ENCODE measurements at places on chromosomes 4 and X.

DNA sequence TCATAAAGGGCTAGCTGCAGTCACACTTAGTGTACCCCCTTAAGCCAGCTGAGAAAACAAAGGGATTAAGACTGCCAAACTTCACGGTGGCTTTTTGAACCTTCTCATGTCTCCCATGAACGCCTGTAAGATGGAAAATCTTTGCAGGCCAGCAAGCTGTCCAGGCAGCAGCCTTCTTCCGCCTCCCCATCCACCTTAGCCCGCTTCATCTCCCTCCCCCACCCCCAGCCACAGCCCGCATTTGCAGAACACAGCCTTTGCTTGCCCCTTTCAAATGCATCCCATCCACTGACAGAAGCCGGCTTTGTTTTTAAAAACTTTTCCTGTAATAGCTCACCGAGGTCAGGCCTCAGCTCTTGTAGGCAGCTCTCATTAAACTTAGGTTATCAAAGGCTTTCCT is 113.8 kb upstream of the FAM9B start:
- no peak for DNase-seq

DNA sequence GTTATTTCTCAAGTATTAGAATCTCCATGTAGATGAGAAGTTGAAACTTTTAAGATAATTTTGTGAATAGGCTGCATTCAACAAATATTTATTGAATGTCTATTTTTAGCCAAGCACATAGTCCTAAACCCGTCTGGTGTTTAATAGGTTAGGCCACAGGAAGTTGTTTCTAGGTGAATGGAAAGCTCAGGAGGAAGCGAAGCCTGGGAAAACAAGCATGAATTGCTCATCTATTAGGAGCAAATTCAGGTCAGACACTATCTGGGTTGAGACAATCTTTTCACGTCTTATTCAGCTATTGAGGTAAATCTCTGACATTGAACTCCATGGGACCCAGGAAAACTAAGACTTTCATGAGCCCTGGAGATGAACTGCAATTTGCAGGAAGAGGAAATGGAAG is 43.1 kb upstream of the FREM3 start:
- DNase-seq: no peak

DNA sequence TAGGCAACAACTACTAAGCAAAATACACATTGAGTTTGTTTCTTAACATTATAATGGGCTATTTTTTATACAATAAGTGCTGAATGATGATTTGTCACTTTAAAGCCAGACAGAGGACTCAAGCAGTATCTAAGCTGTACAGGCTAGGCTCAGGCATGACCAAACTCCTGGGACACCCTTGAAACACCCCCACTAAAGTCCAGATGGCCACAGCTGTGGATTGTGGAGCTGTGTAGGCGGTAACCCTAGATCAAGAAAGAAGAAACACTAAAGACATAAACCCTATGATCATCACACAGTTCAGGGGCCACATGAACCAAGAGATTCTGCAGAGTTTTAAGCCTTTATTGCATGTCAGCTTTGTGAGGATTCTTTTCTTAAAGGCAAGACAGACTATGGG is 25.1 kb downstream of the TAB3 start:
- DNase-seq: no peak

DNA sequence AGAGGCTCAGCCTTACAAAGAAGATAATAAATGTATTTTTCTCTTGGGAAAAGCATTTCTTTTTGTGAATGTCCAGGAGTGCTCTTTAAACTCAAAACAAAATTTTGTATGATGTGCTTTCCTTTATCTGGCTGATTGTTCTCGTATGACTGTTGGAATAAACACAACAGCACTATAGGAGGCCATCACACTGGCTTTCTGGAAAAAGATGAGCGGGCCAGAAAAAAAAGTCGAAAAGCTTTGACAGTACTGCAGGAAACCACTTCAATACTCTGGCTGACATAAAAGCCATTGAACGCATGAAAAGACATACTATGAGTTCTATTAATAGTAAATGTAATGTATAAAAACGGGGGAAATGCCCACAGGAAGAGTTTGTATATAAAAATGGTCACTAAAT is 64.7 kb upstream of the CTSO start:
- no peak for DNase-seq

GRCh38 chrX:39609941-39610340 is 487.8 kb downstream of the BCOR start:
- DNase-seq: no peak

DNA sequence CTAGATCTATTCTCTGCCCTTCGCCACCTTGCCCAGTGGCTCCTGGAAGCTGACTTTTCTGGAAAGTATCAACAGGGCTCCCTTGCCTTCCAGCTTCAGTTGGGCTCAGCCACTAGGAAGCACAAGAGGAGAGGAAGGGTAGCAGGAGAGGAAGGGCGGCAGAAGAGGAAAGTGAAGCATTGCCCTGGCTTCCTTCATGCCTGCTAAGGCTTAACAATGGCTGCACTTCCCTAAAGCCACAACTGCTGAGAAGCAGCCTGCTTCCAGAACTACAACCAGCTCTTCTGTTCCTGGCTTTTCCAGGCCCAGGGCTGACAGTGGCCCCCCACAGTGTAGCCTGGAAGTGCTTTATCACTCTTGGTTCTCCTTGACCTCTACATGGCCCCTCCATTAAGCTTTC is 29.1 kb upstream of the PGM2 start:
- DNase-seq: no peak

- no peak for DNase-seq
These were observed 225.2 kb downstream of the ADGRL3 start for GRCh38 chr4:61425315-61425714.

- no peak for DNase-seq
These were observed 30.1 kb upstream of the IQCM start for GRCh38 chr4:149845743-149846142.

DNA sequence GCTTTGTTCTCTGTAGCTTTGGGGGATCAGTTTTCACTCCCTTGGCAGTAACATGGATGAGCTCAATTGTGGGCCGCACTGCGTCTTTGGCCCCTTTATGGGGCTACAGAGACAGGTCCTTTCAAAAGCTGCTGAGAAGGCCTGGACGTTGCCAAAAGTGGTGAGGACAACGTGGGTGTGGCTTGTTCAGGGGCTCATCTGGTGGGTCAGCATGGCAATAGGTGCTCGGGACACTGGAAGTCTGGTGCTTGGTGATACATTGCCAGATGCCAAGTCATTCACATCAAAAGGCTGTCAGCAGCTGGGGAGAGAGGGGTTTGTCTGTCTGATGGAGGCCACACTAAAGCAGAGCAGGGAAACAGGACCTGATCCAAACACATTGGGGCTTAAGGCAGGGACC is 149.8 kb upstream of the EOLA2 start:
- no peak for DNase-seq

DNA sequence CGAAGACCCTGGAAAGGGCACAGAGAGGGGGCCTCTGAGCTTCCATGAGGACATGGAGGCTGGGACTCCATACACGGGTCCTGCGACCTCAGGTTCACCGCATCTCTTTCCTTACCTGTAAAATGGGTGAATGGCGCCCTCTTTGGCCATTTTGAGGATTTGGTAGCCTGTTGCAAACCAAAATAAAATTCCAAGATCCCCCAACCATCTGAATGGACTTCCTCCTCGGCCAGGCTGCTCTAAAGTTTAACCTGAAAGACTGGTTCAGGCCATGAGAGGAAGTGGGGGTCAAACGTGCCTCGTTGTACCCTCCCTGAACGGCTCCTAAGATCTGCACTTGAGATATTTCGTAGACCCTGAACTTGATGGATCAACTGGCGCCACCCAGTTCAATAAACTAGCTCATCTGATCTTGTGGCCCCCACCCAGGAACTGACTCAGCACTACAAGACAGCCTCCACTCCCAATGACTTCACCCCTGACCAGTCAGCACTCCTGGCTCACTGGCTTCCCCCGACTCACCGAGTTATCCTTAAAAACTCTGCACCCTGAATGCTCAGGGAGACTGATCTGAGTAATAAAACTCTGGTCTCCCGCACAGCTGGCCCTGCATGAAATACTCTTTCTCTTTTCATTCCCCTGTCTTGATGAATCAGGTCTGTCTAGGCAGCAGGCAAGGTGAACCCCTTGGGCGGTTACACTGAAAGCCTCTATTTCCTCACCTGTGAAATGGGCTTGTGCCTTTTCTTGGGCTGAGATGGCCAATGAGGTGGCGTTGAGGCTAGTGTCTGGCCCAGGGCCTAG is 32.9 kb upstream of the GPR78 start:
- no peak for DNase-seq

DNA sequence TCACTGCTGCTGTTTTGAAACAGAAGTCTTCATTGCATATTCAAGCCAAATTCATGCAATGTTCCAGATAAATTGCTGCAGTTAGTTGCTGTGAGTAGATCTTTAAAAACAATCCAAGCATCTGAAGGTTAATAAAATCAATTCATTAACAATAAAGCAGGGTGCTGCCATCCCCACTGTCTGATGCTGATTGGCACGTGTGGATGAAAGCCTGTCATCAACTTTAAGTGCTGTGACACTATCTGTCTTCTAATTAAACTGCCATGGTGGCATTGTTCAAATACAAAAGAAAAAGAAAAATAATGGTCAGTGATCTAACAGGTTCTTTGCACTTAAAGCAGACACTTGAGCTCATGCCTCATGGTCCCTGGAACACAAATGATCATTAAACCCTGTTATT is 63.0 kb upstream of the MND1 start:
- no peak for DNase-seq

DNA sequence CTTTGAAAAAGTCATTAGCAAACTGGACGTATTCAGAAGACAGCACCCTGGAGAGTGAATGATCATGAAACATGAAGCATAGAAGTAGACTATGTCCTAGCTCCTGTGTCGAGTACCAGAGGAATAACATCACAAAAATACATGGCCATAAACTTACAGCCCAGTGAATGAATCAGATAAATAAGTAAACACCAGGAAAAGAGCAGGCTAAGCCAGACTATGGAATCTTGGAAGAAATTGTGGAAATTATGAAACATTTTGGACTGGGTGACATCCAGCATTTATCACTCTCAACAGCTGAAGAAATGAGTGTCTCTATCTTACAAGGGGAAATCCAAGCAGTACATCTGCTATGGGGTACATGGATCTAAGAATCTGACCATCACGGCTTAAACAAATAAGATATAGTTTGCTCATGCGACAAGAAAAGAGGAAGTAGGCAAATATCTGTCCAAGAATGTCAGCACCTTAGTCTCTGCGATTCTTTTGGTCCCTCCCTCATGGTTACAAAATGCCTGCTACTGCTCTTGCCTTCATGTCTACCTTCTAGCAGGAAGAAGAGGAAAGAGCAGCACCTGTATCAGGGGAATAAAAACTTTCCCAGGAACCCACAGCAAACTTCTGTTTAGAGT is 481.5 kb downstream of the BCOR start:
- DNase-seq: no peak

DNA sequence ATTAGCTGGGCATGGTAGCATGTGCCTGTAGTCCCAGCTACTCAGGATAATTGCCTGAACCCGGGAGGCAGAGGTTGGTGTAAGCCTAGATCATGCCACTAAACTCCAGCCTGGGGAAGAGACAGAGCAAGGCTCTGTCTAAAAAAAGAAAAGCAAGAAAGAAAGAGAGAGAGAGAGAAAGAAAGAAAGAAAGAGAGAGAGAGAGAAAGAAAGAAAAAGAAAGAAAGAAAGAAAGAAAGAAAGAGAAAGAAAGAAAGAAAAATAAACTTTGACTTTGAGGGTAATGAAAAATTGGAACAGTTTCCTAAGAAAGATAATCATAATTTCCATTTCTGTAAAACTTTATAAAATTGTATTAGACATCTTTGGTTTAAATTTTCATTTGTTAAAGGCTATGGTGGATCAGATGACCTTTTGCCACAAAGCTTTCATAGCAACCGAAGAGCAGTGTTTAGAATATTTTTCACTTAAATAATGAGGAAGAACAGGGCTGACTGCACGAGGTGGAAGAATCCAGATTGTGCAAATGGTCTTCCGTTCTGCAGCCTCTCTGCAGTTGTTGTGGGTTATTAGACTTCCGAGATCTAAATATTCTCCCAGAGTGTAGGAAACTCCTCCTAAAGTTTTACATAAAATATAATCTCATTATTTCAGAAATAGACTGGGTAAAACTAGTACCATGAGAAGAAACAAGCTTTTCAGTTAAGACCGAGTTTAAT is 55.9 kb downstream of the RBM47 start:
- DNase-seq: no peak

DNA sequence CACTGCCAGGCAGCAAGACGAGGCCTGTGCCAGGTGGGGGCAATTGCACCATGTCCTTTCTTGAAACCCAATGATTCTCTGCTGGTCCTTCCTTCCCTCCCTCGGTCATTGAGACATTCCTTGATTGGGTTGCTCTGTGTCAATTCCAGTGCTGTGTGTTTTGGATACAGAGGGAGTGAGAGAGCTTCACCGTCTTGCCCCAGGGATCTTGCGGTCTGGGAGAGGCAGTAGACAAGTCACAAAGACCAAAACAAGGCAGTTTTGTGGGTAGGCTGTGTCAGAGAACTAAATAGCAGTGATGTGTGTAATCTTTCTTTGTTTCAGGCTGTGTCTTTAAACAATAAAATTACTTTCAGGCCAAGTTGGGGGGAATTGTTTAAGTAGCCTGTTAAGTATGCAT is 38.8 kb upstream of the TADA2B start:
- no peak for DNase-seq

DNA sequence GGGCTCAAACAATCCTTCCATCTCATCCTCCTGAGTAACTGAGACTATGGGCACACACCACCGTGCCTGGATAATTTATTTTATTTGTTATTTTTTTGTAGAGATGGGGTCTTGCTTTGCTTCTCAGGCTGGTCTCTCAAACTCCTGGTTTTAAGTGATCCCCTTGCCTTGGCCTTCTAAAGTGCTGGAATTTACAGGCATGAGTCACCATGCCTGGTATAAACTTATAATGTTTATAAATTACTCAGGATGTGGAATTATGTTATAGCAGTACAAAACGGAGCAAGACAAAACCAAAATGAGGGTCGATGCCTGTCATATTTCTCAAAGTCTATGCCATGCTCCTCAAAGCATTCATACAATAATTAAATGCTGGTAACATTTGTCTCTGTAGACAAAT is 29.8 kb upstream of the TEX13C start:
- no peak for DNase-seq

DNA sequence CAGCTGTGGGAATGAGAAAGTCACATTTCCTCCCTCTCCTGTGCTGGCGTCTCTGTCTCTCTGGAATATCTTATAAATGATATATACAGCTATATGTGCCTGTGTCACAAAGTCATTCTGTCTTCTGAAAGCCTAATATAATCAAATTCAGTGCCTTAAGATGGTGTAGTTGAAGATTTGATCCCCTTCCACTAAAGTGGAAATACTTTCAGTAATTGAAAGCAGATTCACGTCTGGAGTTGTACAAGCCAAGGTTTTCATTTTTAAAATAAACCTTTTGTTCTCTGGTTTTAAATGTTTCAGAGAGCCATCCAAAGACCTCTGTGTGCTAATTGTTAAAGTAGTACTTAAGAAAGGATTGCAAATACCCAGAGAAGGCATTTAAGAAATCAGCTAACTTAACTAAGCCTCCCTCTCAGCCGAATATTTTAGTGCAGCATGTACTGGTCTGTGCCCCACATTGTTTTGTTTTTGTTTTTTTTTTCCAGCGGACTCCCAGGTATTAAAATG is 206.8 kb downstream of the TENM3 start:
- DNase-seq: no peak

- no peak for DNase-seq
These were observed 95.9 kb downstream of the PDS5A start for GRCh38 chr4:39881789-39882188.
